Activated effector memory CD4-positive, alpha-beta T cell treated with Interleukin-2 at 50 U/mL for 16 hours (primary cell): ENCODE measurements at places on chromosomes 7 and 10.

DNA sequence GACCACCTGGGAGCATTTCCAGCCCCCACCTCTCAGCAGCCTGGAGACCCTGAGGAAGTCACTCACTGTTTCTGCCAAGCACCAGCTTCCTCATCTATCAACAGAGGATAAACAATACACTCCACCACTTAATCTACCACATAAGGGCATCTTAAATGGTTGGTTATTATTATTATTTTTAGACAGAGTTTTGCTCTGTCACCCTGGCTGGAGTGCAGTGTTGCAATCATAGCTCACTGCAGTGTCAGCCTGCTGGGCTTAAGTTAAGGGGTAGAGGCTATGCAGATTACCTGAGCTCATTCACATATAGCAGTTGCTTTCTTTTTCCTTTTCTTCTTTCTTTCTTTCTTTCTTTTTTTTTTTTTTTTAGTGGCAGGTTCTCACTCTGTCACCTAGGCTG is 59.5 kb upstream of the ELN start:
- DNase-seq, result no peak

GRCh38 chr10:29501692-29502091 is 133.1 kb downstream of the SVIL start:
- DNase-seq, result no peak

GRCh38 chr7:128078309-128078708 is 47.1 kb upstream of the LRRC4 start:
- DNase-seq, result no peak

GRCh38 chr7:16494955-16495719 is 29.6 kb upstream of the SOSTDC1 start:
- no peak for DNase-seq

- DNase-seq, result no peak
Observed at GRCh38 chr10:71613877-71614276, 105.7 kb downstream of the C10orf105 start.

DNA sequence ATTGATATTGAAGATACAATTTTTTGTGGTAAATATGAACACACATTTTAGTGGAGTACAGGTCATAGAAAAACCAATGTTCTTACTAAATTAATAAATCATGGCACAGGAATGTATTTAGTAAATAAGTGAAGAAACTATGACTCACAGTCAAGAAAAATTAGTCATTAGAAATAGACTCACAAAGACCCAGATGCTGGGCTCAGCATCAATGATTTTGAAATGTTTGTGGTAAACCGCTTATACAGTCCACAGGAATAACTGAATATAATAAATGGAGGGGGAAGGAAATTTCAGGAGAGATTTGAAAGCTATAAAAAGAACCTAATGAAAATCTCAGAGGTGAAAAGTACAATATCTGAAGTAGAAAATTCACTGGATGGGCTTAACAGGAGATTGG is 138.3 kb upstream of the ADCY1 start:
- DNase-seq, result no peak

DNA sequence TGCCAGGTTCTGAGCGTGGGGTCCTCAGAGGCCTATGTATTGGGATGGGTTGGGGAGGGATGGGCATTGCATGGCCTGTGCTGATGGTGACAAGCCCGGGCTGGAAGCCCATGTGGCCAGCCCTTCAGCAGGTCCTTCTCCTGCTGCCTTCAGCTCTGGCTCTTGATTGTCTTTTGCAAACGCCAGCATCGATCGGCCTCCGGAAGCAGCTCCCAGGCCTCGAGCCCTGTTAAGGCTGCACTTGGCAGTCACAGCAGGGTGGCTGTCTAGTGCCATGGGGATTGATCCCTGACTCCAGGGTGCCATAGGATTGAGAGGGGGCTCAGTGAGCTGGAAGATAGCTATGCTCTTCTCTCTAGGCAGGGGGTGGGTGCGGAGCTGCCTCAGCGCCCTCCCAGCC is 51.4 kb downstream of the CDH23 start:
- DNase-seq, result no peak

GRCh38 chr10:30758338-30758737 is 128.8 kb upstream of the LYZL2 start:
- DNase-seq, result no peak

DNA sequence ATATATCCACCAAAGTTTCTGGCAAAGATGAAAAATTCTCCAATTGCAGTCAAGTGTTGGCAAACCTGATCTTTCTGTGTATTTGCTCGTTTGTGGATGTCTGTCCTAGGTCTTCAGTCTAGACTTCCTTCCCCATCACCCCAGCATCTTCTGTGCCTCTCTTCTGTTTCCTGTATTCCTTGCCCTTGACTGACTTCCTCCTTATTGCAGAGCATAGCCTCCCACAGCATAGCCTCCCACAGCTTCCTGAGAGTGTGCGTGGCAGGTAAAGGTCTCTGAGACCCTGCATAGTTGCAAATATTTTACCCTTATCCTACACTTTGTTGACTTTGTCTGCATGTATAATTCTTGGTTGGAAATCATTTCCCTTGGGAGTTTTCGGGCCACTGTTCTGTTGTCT is 18.4 kb downstream of the SLC18A2 start:
- no peak for DNase-seq

GRCh38 chr10:123965973-123966895 is 74.6 kb upstream of the CPXM2 start:
- DNase-seq, result no peak

- no peak for DNase-seq
Observed at GRCh38 chr7:78099715-78100394, 301.3 kb downstream of the PHTF2 start.

- no peak for DNase-seq
Observed at GRCh38 chr10:88106366-88106765, 242.9 kb downstream of the PTEN start.

GRCh38 chr7:136150311-136150710 is 173.2 kb upstream of the MTPN start:
- no peak for DNase-seq

DNA sequence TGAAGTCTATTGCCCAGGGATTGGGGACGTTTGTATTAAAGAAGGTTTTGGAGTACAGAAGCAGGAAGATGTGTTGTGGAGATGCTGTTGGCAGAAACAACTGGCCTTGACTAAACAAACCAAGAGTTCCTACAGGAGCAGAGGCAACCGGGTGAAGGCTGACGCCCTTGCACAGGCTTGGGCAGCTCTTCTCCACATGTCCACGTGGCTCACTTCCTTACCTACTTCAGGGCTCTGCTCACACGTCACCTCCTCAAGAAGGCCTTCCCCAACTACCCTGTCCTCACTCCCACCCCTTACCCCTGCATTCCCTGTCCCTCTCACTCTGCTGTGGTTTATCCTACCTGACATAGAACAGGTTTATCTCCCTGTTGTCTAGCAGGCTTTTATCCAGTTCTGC is 59.9 kb upstream of the JAZF1 start:
- DNase-seq, result no peak

- DNase-seq, result no peak
Observed at GRCh38 chr10:105473170-105473569, 832.1 kb downstream of the SORCS3 start.

DNA sequence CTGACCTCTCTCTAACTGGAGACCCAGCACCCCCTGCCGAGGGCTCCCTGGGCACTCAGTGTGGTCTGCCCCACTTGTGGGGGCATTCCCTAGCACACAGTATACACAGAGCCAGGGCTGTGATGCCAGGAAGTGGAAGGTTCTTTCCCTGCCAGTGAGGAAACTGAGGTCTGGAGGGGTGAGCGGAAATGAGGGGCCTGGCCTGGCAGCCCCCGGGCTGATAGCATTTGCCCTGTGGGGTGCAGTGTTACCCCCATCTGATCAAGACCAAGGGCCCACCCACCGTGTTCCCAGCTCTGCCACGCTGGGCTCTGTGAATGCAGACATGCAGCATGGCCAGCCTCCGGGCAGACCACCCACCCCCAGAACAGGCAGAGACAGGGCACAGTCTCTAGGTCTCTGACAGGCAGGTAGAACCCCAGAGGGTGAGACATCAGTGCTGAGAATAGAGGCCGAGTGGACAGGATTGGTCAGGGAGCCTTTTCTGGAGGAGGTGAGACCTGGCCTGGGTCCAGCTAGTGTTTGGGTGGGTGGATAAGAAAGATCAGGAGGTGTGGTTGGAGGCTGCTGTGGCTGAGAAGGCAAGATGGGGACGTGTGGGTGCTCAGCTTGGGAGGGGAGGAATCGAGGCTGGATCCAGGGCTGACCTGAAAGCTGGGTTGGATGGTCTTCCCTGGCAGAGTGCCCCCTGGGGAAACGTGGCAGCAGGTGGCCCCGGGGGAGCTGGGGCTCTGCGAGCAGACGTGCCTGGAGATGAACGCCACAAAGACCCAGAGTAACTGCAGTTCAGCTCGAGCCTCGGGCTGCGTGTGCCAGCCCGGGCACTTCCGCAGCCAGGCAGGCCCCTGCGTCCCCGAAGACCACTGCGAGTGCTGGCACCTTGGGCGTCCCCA is 10.8 kb upstream of the ZNF862 start:
- no peak for DNase-seq

DNA sequence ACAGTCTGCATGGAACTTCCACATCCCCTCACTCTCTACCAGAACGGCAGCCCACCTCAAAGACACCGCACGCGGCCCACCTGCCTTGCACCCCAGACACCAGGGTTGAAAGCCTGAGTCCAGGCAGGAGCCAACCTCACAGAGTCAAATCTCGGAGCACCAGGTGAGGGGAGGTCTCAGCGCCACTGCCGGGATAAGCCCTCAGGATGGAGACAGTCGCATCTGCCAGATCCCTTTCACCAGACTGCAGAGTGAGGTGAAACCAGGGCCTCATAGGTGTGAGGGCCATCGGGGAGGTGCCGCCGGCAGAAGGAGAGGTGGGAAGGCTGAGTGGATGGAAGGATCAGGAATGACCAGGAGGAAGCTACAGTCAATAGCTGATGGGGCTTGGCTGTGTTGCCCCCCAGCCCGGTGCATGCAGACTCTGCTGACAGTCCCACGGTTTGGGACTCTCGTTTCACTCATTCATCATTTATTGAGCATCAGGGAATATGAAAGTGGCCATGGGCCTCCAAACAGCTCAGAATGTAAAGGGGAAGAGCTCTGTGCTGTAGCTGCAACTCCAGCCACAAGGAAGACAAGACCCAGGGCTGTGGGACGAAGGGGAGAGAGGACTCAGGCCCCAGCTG is 315.0 kb downstream of the PTPRN2 start:
- no peak for DNase-seq

DNA sequence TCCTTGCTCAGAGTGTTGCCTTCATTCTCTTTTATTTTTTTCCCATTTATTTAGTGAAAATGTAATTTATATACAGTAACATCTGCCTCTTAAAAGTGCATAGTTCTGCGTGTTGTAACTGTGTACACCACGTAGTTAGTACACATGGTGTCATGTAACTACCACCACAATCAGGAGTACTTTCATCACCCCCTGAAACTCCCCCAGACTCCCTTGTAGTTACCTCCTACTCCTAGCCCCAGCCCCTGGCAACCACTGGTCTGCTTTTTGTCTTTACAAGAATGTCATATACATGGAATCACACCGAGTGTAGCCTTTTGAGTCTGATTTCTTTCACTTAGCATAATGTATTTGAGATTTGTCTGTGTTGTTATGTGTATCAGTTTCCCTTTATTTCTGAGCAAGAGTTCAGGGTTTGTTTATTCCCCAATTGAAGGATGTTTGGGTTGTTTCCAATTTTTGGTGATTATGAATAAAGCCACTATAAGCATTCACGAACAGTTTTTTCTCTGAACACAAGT is 50.6 kb downstream of the GRK5 start:
- no peak for DNase-seq

DNA sequence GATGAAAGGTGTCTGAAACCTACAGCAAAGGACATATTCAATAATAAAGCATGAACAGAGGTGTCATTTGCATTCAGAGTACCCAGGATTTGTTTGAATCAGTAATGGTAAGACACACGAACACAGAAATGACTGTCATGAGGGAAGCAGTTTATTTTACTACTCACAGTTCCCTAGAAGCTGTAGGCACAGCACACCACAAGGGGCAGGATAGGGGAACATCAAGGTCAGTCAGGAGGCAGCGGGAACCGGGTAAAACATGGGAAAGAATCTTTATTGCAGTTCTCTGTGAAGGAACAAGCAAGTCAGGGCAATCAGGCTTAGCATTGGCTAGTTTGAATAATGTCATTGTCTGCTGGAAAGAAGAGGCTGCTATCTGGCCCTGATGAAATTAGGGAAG is 70.2 kb upstream of the PDSS1 start:
- no peak for DNase-seq

- DNase-seq, result no peak
Observed at GRCh38 chr7:86958380-86958779, 101.1 kb downstream of the ELAPOR2 start.

- no peak for DNase-seq
Observed at GRCh38 chr7:5779141-5779540, 2.3 kb downstream of the RNF216 start.

DNA sequence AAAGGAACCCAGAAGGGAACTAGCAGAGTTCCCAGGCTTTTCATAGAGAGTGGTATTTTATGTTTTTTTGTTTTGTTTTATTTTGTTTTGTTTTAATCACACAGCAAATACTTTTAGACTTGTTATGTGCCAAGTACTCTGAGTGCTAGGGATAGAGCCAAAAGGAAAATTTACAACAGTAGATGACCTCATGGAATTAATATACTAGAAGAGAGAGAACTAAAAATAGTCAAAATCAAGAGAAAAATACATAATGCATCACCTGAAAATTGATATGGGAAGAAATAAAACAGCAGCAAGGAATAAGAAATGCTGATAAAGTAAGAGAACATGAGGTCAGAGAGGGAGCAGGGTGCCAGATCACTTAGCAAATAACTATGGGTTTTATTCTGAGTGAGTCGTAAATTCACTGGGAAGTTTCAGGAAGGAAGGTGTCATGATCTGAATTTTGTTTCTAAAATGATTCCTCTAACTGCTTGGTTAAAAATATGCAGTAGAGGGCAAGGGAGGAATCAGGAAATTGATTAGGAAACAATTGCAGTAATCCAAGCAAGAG is 351.0 kb downstream of the ANKRD7 start:
- no peak for DNase-seq

- DNase-seq, result no peak
Observed at GRCh38 chr7:114658216-114658615, 243.6 kb downstream of the FOXP2 start.

DNA sequence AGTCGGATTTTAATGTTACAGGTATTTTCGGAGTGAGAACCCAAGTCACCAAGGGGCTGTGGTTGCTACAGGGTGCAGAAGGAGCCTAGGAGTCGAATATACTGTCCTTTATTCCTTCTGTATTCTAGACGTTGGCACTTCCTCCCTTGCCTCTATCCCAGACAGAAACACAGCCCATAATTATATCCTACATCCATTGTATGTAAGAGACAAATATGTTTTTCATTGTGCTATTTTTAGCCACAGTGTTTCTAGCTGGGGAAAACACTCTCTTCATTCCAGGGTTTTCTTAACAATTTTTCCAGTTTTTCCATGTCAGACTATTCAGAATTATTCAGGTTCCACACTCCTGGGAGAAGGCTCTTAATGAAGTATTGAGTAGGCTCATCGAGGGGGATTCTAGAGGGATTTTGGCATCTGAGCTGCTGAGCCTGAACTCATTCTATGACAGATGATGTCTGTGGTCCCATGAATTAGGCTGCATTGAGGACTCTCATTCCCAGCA is 32.6 kb downstream of the KIAA1217 start:
- no peak for DNase-seq

- DNase-seq, result no peak
Observed at GRCh38 chr10:89975071-89975470, 273.7 kb downstream of the KIF20B start.

- no peak for DNase-seq
Observed at GRCh38 chr10:72883861-72884260, 9.7 kb upstream of the OIT3 start.

GRCh38 chr10:75043256-75044131 is 68.0 kb upstream of the SAMD8 start:
- DNase-seq, result no peak

GRCh38 chr10:120597902-120598301 is 140.9 kb downstream of the PLPP4 start:
- no peak for DNase-seq

GRCh38 chr10:26215935-26216584 is 514 bp upstream of the GAD2 start:
- no peak for DNase-seq
